ENCODE measurements at places on chromosomes 11 and 22.

DNA sequence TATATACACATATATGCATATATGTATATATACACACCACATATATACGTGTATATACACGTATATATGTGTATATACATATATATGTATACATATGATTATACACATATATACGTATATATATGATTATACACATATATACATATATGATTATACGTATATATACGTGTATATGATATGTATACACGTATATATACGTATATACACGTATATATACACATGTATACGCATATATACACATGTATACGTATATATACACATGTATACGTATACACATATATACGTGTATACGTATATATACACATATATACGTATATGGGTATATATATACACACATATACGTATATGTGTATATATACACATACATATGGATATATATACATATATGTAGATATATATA, 62.1 kb upstream of the HMGXB4 start:
- DNase-seq = no peak

DNA sequence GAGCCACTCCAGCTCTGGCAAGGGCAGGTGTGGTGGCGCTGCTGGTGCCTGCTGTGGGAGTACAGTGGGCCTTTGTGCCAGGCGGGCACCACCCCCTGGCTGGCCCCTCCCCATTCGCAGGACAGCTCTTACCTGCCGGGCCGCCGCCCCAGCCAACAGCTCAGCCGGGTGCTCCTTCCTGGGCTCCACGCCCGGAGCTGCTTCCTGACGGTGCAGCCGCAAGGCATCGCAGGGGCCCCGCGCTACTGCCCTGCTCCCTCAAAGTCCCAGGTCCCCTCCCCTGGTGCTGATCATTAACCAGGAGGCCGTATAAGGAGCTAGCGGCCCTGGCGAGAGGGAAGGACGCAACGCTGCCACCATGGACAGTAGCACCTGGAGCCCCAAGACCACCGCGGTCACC, at the start of gene SLC5A1:
TSS of gene SLC5A1 (plus strand) at position 338 of the 400 bp plus-strand sequence. CDS start at position 359, 21 bp downstream.
- DNase-seq = no peak

DNA sequence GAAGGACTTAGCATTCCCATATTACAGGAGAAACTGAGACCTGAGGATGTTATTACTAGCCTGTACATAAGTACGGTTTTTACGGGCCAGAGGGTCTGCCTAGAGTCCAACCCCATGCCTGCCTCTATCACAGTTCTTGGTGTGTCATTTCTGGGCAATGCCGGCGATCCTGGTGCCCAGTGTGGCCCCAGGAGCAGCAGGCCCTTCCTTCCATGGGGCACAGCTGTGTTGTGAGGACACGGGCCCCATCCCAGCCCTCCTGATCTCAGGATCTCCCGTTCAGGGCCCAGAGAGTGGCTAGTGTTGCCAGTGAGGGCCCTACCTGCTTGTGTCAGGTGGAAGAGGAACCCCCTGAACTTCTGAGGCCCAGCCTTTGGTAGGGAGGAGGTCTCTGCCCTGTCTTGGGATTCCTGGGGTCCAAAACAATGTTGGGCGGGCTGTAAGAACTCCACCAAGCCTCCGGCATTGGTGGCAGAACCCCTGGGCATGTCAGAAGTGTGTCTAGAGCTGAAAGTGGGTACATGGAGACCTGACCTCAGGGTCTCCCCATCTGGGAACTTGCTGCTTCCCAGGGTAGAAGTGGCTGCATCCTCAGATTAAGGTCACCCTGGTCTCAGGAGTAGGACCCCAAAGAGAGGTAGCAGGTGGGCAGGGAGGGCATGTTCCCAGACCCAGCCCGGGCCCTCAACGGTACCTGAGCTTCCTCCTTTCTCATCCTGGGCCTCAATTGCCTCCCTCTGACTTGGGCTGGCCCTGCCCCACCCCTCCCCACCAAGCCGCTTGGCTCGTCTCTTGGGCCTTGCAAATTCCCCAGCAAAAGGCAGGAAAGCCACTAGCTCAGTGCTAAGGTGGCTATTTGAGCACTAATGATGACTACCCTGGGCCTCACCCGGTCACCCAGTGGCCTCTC, 74.6 kb upstream of the KCNQ1OT1 start:
- no peak for DNase-seq

DNA sequence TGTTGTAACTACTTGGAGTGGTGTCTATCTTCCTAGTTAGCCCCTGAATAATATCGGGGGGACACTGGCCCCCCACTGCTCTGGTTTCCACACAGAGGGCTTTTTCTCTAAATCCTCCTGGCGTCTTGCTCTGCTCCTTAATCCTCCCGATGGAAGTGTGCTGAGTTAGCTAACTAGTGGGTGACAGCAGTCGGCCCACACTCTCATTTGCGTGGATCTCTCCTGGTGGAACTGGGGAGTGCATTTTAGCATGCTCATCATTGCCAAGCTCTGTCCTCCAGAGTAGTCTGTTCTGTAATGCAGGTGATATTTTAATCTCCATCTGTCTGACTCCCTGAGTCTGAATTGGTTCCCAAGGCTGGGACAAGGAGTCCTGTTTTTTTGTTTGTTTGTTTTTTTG, 46.1 kb upstream of the RASSF10 start:
- DNase-seq = no peak

DNA sequence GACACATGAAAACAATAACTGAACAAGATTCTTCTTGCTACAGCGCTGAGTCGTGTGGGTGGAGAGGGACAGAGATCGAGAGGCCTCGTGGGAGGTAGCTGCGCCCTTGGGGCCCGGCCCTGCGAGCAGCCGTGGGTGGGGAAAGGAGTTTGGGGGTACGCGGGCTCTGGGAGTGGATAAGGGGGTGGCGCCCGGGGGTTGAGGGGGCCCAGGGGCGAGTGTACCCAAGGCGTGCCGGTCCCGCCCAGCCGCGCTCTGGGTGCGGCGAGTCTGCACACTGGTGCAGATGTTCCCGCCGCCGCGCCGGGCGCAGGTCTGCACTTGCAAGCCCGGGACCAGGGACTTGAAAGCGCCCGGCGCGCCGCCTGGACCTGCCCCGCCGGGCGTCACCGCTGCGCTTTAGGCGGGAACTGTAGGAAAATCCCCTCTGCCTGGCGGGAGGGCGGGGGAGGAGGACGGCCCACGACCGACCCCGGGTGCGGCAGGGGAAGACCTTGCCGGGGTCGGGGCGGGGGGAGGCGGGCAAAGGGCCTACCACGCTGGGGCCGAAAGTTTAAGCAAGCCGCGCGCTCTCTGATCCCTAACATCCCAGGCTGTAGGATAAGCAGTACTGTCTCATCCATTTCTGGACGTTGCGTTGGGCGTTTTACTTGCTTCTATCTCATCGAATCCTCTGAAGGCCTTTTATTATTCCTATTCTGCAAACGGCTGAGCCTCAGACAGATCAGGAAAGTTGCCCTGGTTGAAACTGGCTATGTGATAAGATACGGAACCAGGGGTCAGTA, 1.4 kb upstream of the KREMEN1 start:
- no peak for DNase-seq

- no peak for DNase-seq
Measured at GRCh38 chr22:35617137-35617755, at the start of gene MB. Gene MB (minus strand): TSS chr22:35617329. CDS start chr22:35617257, 72 bp downstream.

- DNase-seq = no peak
Measured at GRCh38 chr22:31681349-31682345, 19.6 kb upstream of the PISD start.

DNA sequence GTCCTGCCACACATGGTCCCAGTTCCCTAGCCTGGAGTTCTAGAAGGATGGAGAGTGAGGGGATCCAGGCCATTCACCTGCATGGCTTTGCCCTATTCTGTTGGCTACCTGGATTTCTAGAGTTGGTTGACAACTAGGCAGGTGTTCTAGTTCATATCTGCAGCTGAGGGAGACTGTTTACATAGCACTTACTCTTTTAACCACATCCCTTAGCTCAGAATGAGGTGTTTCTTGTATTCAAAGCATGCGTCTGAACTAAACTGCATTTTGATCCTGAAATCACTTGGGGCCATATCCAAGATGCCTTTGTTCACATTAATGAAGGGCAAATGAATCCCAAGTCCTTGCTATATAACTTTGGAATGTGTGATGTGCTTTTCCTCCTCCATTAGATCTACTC, 60.9 kb downstream of the SYT13 start:
- DNase-seq = no peak

- DNase-seq = no peak
Measured at GRCh38 chr11:57081356-57081755, 92.6 kb downstream of the OR5AK2 start.

DNA sequence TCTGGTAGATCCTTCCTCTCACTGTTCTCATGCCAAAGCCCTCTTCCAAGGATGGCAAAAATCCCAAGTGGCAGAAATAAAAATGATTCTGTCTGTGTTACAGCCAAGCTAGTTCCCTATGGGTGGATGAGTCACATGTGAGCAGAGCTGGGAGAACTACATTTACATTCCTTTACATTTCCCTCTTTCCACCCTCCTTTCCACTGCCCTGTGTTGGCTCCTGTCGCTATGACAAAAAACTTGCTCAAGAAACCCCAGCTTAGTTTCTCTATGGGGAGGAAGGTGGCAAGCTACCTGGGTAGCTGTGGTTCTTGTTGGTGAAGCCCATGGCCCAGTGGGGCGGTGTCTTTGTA, 10.2 kb upstream of the DDB2 start:
- DNase-seq = peak; percentile 64

- DNase-seq = no peak
Measured at GRCh38 chr22:20061481-20061861, 18.6 kb upstream of the DGCR8 start.

- DNase-seq = no peak
Measured at GRCh38 chr11:67645521-67646461, 4.7 kb downstream of the ACY3 start.

Data from HTR-8/SVneo (cell line).